ENCODE measurements at places on chromosomes 6 and 20.

DNA sequence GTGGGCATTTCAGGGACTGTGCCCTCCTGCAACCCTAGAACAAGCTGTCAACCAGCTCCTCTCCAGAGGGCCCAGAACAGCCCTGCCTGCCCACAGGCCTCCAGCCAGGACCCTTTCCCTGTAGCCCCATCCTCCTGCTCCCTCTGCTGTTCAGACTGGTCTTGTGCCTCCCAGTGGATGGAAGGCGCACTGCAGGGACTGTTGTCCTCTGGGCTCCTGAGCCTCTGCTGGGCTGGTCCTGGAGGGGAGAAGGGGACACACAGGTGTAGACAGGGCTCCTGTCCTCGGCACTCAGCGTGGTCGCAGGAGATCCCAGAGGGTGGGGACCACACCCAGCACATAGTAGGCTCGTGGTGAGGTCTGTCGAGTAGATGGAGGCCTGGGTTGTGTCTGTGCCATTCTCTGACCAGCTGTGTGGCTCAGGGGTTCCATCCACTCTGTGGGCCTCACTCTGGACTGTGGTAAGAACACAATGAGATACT, 11.5 kb downstream of the ITPR3 start:
- H3K27me3 ChIP-seq: no peaks in the 10 kb centered on the region
- H3K4me1 ChIP-seq: peaks cover 10% of the 10 kb centered on the region
- H3K27ac ChIP-seq: no peak overlapping the region
- H3K36me3 ChIP-seq: no peaks in the 10 kb centered on the region
- DNase-seq: peak; percentile 69
- no peak overlapping the region for H3K4me3 ChIP-seq

DNA sequence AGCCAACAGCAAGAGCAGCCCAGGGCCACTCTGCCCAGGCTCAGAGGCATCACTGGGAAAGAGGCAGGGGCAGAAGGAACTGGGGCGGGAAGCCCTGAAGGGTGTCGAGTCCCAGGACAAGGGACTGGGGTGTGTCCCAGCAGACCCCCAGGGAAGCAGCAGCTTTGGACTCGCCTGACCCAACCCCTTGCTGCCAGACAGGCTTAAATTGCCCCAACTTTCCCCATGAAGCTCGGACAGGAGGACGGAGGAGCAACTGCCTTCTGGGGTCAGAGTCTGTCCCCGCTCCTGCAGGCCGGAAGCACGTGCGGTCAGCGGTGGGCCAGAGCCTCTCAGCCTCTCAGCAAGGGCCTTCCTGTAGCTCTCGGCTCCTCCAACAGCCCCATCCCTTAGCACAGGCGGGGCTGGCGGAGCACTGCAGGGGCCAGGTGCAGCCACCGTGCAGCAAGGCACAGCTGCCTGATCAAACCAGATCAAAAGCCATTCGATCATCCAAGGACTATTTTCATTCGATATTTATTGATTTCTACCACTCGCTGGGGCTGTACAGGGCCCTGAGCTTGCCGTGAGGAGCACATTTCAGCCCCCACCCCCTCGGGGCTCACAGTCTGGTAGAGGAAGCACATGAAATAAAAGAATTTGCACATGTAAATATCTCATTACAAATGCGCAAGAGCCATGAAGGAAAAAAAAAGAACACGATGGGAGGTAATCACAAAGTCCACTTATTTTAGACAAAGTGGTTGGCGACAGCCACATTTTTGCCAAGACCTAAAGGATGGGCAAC, 31.8 kb upstream of the STX16 start:
- H3K4me1 ChIP-seq: peaks cover 25% of the 10 kb centered on the region
- peak overlapping the region; percentile 56 for H3K27ac ChIP-seq
- no peaks in the 10 kb centered on the region for H3K36me3 ChIP-seq
- no peaks in the 10 kb centered on the region for H3K27me3 ChIP-seq
- H3K4me3 ChIP-seq: no peak overlapping the region

DNA sequence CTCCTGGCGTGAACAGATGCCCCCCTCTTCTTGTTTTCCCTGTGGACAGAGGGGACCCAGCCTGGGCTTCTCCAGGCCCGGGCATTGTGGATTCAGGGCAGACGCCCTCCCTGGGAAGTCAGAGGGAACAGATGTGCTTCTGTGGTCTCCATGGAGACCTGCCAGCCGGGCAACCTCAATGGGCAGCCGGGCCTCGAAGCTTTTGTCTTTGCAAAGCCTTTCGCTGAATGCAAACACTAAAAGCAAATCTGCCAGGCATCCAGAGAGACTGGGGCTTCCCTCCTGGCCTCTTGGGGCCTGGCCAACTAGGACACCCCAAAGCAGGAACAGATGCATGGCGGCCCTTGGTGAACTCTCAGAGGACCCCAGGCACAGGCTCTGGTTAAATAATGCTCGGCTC, 370.0 kb upstream of the SULF2 start:
- H3K36me3 ChIP-seq: no peaks in the 10 kb centered on the region
- no peak for DNase-seq
- no peaks in the 10 kb centered on the region for H3K4me1 ChIP-seq
- H3K4me3 ChIP-seq: no peak overlapping the region
- peaks cover 10% of the 10 kb centered on the region for H3K27me3 ChIP-seq

GRCh38 chr6:157464653-157465535, 83.9 kb downstream of the ZDHHC14 start:
- no peaks in the 10 kb centered on the region for H3K4me1 ChIP-seq
- no peak overlapping the region for H3K27ac ChIP-seq
- H3K36me3 ChIP-seq: no peaks in the 10 kb centered on the region
- H3K4me3 ChIP-seq: no peak overlapping the region

DNA sequence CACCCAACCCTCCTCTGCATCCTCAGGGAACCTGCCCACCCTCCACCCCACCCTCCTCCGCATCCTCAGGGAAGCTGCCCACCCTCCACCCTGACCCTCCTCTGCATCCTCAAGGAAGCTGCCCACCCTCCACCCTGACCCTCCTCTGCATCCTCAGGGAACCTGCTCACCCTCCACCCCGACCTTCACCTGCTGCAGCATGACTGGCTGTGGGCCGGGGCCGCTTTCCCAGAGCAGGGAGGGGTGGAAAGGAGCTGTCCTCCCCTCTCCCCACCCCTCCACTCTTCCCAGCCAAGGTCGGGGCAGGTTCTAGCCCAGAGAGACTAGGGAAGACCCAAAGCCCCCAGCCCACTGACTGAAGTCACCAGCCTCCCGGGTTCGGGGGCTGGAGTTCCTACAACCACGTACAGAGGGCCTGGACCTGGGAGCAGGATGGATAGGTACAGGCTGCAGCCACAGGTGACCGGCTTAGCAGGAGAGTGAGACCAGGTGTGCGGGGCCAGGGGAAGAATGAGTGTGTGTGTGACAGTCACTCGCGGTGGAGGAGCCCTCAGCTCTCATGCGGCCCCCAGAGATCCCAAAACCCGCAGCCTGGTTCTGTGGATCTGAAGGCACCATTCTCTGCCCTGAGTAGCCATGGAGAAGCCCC, 11.6 kb downstream of the EEF1A2 start:
- no peaks in the 10 kb centered on the region for H3K4me1 ChIP-seq
- no peak overlapping the region for H3K4me3 ChIP-seq
- no peaks in the 10 kb centered on the region for H3K36me3 ChIP-seq

Data from GM23248 (cell line).